ENCODE measurements at places on chromosomes 4 and X.

DNA sequence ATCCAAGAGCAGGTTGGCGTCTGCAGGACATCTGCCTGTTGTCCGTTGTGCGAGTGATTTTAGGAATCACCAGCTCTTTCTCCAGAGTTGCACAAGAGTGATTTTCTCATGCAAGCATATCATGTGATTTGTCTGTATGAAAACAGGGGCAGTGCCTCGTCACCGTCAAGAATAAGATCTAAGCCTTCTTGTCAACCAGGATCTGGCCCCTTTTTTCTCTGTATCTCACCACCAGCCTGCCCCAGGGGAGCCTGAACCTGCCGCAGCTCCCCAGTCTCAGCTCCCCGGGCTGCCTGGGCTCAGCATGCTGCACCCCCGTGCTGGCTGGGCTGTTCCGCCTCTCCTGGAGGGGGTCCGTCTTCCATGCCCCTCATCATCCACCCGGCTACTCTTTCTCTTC lies 90.5 kb downstream of the STOX2 start:
- DNase-seq: no peak

DNA sequence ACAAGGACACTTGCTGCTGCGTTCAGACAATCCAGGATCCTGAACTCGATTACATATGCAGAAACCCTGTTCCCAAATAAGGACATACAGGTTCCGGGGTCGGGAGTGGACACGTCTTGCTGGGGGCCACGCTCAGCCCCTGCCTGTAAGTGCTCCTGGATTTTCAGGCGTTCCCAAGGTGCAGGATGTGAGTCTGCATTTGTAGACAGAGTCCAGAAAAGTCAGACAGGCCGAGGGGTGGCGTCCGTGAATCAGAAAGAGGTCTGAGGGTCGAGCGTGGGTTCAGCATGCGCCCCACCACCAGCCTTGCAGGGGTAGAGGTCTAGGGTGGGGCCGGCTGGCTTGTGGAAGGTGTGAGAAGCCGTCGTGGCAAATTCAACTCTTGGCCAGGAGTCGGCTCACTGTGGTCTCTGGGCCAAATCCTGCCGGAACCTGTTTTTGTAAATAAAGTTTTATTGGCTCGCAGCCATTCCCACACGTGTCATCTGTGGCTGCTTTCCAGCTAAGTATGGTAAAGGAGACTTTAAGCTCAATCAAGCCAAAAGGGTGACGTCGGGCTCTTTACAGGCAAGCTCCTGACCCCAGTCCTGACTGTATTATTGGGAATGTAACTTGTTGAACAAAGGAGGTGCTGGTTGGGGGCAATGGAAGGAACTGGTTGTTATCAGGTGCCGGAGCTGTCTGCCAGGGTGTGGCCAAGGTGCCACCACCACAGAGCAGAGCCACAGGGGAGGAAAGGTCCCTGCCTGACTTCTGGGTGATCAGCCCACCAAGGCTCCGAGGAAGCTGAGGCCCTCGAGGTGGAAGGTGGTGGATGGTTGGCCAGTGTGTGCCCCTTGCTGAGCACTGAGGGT lies 7.4 kb downstream of the DOK7 start:
- DNase-seq: no peak

DNA sequence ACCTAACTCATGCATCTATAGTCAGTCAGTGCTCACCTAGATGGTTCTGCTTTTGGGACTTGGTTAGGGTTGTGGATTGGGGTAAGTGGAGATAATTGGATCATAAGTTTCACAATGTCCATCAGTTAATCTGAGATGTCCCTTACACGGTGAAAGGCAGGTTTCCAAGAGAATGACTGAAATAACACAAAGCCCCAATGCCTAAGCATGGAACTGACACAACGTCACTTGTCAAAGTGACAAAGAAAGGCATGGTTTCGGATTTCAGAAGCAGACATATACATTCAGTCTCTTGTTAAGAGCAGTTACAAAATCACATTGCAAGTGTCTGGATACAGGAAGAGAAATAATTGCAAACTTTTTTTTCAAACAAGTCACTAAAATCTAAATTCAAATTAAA lies 1456.9 kb downstream of the TECRL start:
- no peak for DNase-seq

DNA sequence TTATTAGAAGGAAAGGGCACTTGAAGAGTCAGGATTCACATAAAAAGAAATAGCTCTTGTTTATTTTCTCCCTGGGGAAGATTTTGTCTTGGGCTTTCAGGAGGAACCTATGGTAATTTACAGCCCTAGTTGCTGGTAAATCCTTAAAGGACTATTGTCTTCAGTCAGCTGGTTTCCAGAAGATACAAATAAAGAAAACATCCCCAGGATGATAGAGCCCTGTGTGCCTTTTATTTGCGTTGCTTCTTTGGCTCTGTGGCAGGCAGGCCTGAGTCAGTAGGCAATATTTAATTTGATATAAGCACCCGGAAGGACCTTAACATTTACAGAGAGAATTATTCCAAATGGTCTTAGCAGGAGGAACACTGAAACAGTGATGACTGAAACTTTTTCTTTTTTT lies 131.0 kb upstream of the SLC34A2 start:
- DNase-seq: no peak

DNA sequence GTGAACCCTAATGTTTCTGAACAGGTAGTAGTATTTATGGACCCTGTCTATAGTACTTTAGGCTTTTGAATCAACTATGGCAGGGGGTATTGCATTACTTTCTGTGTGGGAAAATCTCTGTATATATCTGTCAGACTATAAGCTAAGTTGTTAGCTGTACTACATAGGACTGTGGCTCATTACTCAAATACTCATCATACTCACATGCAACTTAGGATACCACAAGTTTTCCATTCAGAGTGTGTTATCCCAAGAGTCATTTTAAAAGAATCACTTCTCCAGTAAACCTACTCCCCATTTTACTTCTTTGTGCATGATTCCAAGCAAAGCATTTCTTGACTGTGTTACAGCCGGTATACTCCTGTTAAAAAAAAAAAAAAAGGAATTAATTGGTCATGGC lies 95.6 kb downstream of the PHOX2B start:
- no peak for DNase-seq

DNA sequence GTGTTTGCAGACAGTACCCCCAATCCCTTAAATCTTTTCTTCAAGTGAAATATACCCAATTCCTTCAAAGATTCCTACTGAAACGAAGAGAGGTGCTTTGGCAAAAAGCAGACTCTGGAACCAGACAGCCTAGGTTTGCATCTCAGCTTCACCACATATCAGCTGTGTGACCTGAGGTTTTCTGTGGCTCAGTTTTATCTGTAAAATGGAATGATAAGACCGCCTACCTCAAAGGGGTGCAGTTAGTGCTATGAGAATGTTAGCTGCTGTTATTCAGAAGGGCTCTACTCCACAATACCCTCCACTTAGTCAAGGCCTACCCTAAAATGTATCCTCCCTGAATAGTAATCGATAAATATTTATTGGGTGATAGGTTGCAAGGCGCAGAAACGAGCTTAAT lies 664 bp downstream of the PIR start:
- no peak for DNase-seq

GRCh38 chr4:106864231-106864630 lies 171.9 kb downstream of the DKK2 start:
- no peak for DNase-seq

DNA sequence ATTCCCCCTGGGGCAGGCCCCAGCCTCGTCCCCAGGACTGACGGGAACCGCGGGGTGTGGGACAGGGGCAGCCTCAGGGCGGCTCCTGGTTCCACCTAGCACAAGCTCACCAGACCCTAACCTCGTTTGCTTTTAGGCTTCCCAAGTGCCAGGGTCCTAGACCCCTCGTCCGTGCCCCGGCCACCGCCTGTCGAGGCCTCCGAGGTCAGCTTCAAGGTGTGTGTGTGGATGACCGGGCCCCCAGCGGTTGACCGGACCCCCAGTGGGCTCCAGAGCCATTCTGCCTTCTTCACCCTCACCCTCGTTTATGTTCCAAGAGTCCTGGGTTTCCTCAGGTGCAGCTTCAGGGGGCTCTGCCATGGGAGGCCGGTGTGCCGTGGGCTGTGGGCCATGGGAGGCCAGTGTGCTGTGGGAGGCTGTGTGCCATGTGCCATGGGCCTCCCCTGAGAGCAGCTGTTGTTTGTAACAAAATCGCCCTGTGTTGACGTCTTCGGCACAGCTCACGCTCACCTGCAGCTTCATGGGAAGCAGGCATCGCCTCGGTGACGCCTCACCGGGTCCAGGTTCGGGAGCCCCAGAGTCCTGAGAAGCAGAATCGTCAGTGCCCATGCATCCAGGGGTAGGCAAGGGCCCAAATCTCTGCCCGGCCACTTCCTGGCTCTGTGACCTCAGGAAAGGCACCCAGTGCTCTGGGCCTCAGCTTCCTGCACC lies 43.0 kb upstream of the HMX1 start:
- no peak for DNase-seq

DNA sequence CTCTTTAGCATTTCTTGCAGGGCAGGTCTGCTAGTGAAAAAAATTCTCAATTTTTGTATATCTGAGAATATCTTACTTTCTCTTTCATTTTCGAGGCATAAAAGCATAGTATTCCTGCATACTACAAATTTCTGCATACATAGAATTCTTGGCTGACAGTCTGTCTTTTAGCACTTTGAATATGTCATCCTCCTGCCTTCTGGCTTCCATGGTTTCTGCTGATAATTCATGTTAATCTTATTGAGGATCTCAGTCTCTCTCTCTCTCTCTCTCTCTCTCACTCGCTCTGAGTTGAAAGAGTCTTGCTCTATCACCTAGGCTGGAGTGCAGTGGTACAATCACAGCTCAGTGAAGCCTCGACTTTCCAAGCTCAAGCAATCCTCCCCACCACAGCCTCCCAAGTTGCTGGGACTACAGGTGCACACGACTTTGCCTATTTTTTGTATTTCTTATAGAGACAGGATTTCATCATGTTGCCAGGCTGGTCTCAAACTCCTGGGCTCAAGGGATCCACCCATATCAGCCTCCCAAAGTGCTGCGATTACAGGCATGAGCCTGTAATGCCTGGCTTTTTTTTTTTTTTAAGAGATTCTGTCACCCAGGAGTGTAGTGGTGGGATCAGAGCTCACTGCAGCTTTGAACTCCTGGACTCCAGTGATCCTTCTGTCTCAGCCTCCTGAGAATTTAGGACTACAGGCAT lies 161.3 kb downstream of the FNIP2 start:
- DNase-seq: no peak
